Stimulated activated CD4-positive, alpha-beta T cell treated with anti-CD3 and anti-CD28 coated beads, Interleukin-15, amount 100 ng/mL, for 24 hours (primary cell): ENCODE measurements at places on chromosomes 2 and 18.
A peak's percentile ranks its signal among the peaks of the same experiment; 100 is the strongest.

DNA sequence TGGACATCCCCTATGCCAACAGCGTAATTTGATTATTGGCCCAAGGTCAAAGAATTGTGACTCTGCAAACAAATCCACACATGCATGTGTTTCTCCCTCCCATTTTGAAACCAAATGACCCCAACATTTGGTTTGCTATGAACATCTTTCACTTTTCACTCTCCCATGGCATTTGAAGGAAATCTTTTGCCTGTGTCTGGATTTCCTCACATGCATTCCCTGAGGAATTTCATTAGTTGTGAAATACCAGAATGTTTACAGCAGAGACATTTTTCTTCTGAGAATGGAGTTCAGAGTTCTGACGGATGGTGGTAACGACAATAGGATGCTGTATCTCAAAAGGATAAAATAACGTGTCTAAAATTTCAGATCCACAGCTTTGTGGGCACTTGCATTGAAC is 60.3 kb upstream of the LMAN1 start:
- DNase-seq: no peak

DNA sequence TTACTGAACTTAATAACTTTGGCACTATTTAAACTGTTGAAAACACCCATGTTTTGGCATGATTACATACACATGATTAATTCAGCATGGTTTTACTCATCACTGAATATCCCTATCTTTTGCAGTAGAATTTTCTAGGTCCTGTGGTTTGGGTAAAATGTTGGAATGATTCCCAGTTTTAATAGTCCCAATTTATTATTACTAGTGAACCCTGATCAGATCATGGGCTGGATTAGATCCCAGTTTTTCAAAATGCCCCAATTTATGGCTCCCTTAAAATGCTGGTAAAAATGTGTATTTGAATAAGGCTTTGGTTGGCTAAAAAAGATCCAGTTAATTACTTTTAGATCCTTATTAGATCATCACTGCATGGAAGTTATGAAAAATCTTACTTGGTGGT is 273.6 kb upstream of the NRP2 start:
- DNase-seq: no peak

DNA sequence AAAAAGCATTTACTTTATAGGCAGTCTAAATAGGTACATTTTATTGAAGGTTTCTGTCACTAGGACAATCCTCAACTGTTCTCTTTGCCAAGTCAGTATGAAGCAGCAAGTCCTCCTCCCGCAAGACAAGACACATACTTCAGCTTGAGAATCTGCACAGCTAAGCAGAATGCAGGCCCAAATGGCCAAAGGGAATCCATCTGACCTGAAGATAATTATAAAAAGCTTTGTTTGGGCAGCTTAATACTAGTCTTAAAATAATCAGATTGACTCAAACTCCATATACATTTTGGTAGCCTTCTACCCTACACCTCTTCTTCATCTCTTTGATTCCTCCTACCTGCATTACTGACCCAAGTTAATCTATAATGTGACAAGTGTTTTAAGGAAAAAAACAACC is 1.8 kb downstream of the LANCL1 start:
- no peak for DNase-seq

DNA sequence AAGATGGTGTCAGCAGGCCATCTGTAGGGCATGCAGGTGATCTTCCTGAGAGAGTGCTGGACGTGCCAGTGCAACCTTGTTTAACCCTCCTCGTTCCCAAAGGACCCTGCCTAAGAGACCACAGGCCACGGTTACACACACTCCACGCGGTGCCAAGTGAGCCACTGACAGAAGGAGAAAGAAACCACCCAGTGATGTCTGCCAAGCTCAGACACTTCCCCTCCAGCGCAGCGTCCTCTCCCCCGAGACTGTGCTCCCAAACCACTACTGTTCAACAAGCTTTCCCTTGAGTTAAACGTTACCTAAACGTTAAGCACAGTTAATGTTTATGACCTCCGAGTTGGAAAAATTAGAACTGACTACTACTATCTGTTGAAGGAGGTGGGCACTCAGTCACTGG is 119.1 kb upstream of the NCK2 start:
- no peak for DNase-seq

DNA sequence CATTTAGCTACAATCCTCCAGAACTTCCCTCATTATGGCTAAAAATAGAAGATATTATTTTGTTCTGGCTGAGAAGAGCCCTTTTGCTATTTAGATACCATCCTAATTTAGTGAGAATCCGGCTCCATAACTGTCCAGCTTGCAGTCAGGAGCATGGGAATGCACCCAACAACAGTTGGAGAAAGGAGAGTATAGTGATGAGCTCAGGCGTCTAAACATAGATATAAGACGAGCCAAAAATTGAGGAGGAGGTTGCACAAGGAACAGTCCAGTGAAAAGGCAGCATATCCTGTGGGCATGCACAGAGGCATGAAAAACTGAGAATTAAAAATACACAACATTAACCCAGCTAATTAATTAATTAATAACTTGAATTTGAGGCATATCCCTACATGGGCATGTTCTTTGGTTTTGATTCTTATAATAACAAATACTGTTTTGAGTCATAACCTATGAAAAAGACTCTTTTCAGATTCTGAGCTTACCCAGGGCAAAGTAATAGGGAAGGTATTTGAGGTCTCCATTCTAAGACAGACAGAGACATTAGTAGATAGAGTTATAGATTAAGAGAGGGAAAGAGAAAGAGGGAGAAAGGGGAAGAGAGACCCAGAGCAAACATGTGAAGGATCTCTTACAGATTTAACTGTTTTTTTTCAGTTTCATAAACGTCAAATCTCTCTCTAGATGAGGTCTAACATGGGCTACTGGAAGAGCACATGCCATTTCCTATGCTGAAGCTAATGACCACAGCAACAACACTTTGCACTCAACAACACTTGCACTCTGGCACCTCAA is 311.2 kb downstream of the OSR1 start:
- no peak for DNase-seq

GRCh38 chr2:6921321-6921922 is 4.2 kb downstream of the RNF144A start:
- no peak for DNase-seq

DNA sequence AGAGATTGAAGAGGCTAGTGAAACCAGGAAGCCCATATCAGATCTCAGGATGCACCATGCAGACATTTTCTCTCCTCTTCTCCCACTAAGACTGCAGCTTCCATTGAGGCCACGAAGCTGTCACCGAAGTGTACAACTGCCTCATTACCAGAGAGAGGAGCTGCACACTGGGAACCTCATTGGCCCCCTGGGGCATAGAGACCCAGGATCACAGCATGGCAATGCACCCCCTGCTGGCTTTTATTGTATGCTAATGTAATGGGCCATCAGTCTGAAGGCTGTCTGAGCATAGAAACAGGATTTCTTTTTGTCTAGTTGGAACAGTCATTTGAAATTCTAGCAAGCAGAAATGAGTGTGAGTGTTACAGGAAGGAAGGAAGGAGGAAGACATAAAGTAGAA is 861.6 kb upstream of the CELF4 start:
- DNase-seq: no peak

DNA sequence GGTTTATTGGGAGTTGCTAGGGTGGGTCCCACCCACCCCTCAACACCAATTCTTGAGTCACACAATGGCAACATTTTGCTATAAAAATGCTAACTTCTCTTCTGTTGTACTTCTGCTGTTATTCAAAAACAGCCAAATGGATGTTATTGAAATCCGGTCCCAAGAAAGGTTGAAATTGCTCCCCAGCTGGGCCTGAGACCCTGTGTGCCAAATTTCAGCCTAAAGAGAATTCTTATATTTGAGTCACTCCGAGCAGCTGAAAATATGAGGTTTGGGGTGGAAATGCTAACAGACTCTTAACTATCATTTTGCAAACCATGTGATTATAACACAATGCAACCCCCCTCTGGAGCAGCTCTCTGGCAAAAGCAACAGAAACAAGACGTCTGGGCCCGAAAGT is 27.0 kb upstream of the ACVR1 start:
- DNase-seq: no peak

DNA sequence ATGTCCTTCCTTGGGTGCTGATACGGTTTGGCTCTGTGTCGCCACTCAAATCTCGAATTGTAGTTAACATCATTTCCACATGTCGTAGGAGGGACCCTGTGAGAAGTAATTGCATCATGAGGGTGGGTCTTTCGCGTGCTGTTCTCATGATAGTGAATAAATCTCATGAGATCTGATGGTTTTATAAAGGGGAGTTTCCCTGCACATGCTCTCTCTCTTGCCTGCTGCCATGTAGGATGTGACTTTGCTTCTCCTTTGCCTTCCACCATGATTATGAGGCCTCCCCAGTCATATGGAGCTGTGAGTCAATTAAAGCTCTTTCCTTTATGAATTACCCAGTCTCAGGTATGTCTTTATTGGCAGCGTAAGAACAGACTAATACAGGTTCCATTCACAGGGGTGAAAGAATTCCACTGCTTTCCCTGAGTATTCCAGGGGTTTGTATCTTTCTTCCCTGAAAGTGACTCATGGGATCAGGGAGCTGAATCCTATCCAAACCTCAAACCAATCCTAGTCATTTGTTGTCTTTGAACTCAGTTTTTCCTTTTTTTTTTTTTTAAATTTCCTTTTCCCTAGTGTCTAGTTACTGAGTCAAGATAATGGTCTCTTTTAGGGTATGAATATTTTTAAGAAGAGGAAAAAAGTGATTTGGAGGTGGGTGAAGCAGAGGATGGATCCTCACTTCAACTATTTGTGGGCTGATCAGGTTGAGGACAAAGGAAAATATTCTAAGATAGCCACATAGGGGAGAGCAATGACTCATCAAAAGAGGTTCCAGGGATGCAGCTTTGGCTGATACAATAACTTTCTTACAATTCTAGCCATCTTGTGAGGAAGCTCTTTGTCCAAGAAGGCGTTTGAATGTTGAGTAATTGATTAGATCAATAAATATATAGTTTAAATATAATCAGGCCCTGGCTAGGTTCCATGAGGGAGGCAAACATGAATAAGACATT is 19.5 kb upstream of the KCNE4 start:
- DNase-seq: no peak

GRCh38 chr18:23835506-23835905 is 146.3 kb downstream of the LAMA3 start:
- DNase-seq: no peak

DNA sequence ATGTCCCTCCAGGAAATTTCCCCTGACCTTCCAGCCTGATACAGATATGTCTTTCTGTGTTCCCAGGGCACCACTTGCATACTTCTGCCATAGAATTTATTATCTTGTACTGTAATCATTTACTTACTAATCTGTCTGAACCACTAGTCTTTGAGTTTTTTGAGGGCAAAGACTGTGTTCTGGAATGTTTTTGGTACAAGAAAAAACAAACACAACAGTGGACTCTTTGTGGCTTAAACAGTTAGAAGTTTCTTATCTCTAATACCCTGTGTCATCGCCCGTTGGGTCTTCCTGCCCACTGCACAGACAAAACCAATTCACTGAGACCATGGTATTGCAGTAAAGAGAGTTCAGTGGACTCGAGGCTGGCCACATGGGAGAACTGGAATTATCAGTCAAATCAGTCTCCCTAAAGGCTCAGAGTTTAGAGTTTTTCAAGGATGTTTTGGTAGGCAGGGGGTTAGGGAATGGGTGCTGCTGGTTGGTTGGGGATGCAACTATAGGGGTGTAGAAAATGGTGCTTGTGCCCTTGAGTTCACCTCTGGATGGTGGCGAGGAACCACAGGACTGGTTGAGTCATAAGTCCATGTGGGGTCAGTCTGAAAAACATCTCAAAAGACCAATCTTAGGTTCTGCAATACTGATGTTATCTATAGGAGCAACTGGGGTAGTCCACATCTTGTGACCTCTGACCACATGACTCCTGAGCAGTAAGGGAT is 20.3 kb downstream of the RALB start:
- no peak for DNase-seq

- DNase-seq: no peak
These were observed 32.9 kb upstream of the TMEM177 start for GRCh38 chr2:119646149-119646548.

DNA sequence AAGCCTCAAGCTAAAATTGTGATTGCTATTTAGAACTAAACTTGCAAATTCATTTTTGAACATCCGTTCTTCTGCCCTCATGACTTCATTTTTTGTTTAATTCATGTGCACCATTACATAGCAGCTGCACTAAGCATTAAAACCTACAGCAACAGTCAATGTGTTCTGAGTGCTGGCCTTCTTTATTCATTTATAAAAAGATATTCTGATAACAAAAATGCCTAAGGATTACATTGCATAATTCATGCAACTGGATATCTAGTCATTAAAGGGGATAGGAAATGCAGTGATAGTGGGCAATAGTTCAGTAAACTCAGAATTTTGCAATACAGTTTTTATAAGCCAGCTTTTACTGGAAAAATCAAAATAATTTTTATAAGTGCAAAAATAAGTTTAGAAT is 294.4 kb upstream of the EPC2 start:
- DNase-seq: no peak

DNA sequence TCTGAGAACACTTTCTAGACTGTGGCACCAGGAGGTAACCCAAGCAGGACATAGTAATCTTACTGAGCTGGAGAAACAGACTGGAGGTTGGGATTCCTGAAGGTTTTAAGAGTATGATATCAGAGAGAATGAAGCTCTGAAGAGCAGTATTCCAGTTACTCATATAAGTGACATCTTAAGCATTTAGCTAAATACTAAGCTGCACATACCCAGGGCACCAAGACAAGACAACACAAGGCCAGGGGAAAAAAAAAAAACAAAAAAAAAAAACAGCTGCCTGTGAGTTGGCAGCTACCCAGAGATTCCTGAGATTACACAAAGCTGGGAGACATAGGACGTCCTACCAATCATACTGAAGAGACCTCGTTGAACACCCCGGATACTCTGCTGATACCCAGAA is 175.8 kb downstream of the SRBD1 start:
- DNase-seq: no peak

- no peak for DNase-seq
These were observed 370.7 kb upstream of the CYRIA start for GRCh38 chr2:17036361-17036760.

GRCh38 chr2:187877391-187877790 is 323.2 kb upstream of the TFPI start:
- no peak for DNase-seq

DNA sequence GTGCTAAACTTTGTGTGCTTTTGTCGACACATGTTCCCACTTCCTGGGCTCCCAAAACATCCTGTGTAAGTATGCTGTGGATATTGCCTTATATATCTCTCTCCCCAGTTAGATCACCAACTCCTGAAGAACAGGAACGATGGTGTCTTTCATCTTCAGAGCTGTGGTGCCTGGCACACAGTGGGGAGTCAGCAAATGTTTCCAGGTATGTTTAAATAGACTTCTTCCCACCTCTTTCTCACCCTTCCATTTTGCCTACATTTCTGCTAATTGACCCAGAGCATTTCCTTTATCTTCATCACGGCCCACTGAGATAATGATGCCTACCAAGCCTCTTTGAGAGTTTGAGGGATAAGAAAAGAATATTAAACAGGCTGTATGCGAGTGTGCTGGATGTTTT is 60.7 kb downstream of the RND3 start:
- no peak for DNase-seq

GRCh38 chr2:64918220-64918886 is 70.8 kb upstream of the SLC1A4 start:
- no peak for DNase-seq

DNA sequence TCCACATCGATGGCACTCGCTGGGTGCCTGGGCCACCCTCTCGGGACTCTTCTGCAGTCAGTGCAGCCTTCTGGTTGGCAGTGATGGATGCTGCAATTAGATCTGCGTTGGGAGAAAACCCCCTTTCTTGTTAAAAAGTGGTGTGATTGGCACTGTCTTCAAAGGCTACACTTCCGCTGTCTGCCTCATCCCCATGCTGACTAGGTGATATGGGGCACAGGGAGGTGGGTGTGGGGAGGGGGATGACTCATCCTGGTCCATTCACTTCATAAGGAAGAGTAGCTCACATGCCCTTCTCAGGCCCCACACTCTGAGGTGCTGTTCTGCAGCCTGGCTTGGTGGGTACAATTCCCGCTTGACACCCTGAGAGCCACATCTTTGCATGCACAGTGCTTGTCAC is 77.4 kb downstream of the THNSL2 start:
- peak; percentile 26 for DNase-seq
